Thymus (tissue), 14 donors: ENCODE measurements at places on chromosomes 13 and 19.

- no peaks in the 10 kb centered on the region for H3K27me3 ChIP-seq
- H3K36me3 ChIP-seq, result no peaks in the 10 kb centered on the region
- peaks cover 37% of the 10 kb centered on the region for H3K4me1 ChIP-seq
- H3K4me3 ChIP-seq, result no peak overlapping the region
- peak; percentile 65 for DNase-seq
These were observed 85.7 kb downstream of the LRRC63 start for GRCh38 chr13:46297361-46297811.

GRCh38 chr19:33670398-33670797, 48.6 kb downstream of the CHST8 start:
- no peaks in the 10 kb centered on the region for H3K27me3 ChIP-seq
- DNase-seq, result no peak
- H3K27ac ChIP-seq, result no peak overlapping the region
- no peak overlapping the region for H3K4me3 ChIP-seq
- no peaks in the 10 kb centered on the region for H3K4me1 ChIP-seq

DNA sequence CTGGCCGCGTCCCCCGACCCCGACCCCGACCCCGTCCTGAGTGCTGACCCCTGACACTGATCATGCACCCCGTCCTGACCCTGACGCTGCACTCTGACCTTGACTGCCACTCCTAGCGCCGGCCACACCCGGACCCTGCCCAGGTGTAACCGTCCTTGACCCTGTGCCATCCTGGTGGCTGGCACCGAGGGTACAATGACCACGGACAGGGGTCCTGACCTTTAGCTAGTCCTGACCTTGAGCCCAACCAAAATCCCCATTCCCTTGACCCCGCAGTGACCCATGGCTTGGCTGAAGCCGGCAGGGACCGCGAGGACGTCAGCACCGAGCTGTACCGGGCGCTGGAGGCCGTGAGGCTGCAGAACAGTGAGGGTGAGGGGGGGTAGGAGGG, 25.9 kb downstream of the CLEC4M start:
- no peaks in the 10 kb centered on the region for H3K4me1 ChIP-seq
- no peak overlapping the region for H3K4me3 ChIP-seq
- peaks cover 23% of the 10 kb centered on the region for H3K27me3 ChIP-seq
- no peaks in the 10 kb centered on the region for H3K36me3 ChIP-seq
- no peak overlapping the region for H3K27ac ChIP-seq
- no peak for DNase-seq

GRCh38 chr13:39259371-39260140, 221.3 kb downstream of the NHLRC3 start:
- DNase-seq, result no peak
- no peaks in the 10 kb centered on the region for H3K27me3 ChIP-seq
- no peaks in the 10 kb centered on the region for H3K4me1 ChIP-seq
- no peak overlapping the region for H3K4me3 ChIP-seq

- peaks cover 78% of the 10 kb centered on the region for H3K27me3 ChIP-seq
- H3K27ac ChIP-seq, result no peak overlapping the region
- DNase-seq, result no peak
- H3K4me3 ChIP-seq, result peak overlapping the region; percentile 23
- no peaks in the 10 kb centered on the region for H3K36me3 ChIP-seq
These were observed 829 bp downstream of the KCNC3 start for GRCh38 chr19:50328224-50328872.

DNA sequence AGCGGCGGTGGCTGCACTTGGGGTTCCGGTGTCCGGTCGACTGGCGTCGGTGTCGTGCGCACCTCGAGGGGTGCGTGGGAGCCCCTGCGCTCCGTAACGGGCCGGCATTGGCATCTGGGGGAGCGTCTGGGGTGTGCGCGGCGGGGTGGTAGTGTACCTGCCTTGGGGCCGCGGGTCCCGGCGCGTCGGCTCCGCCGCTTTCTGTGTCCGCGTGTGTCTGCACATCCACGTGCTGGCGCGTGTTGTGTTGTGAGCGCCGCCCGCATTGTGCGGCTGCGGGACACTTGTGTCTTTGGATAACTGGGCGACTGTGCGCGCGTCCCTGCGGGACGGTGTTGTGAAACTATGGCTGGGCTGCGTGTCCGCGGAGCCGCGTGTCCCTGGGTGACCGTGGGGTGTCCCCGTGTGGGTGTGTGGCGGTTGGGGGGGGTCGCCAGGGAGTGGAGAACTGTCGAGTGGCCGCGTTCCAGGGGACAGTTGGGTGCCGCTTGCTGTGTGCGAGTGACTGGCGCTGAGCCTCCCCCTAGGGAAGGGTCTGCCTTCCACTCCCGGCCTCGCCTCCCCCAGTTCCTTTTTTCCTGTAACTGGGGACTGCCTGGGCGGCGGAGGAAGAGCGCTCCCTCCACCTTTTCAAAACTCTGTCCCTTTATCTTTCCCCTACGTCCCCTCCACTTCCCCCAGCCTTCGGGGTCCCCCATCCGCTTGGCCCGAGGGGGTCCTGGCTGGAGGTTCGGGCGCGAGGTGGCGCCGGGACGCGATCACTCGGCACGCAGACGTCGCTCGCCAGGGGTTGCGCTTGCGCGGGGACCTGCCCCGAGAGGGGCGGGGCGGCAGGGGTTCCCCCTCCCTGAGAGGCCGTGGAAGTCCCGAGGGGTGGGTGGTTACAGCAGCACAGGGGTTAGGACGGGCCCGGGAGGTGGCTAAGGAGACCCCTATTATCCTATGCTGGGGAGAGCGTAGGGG, 5.7 kb upstream of the NFIC start:
- peak overlapping the region; percentile 90 for H3K4me3 ChIP-seq
- peak overlapping the region; percentile 53 for H3K27ac ChIP-seq
- peaks cover 6% of the 10 kb centered on the region for H3K4me1 ChIP-seq

DNA sequence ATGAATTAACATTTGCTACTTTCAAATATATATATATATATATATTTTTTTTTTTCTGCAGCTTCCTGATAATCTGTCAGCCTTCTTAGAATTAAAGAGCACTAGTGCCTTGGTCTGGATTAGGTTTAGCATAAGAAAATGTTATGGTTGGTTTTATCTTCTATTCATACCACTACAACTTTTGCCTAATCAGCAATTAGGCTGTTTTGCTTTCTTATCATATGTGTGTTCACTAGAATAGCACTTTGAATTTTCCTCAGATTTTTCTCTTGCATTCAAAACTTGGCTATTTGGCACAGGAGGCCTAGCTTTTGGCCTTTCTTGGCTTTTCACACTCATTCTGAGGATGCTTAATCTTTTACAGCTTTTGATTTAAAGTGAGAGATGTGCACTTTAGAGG, 1468.1 kb downstream of the PCDH9 start:
- H3K4me3 ChIP-seq, result no peak overlapping the region
- H3K36me3 ChIP-seq, result no peaks in the 10 kb centered on the region
- no peaks in the 10 kb centered on the region for H3K4me1 ChIP-seq
- H3K27me3 ChIP-seq, result no peaks in the 10 kb centered on the region

DNA sequence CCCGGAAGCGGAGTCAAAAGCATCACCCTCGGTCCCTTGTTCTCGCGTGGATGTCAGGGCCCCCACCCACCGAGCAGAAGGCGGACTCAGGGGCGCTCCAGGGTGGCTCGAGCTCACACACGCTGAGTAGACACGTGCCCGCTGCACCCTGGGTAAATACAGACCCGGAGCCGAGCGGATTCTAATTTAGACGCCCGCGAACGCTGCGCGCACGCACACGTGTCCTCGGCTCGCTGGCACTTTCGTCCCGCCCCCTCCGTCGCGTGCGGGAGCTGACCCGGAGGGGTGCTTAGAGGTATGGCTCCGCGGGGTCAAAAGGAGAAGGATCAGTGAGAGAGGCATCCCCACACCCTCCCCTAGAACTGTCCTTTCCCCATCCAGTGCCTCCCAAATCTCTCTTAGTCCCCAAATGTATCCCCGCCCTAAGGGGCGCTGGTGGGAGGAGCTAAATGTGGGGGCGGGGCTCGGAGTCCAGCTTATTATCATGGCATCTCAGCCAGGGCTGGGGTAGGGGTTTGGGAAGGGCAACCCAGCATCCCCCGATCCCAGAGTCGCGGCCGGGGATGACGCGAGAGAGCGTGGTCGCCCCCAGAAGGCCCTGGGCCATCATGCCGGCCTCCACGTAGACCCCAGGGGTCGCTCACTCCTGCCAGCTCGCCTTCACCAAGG, 451 bp upstream of the ICAM5 start:
- H3K4me3 ChIP-seq, result peak overlapping the region; percentile 3
- H3K36me3 ChIP-seq, result no peaks in the 10 kb centered on the region
- no peak for DNase-seq
- H3K27me3 ChIP-seq, result peaks cover 88% of the 10 kb centered on the region

GRCh38 chr19:48394331-48395169, 1.1 kb downstream of the GRIN2D start:
- H3K36me3 ChIP-seq, result no peaks in the 10 kb centered on the region
- no peak overlapping the region for H3K4me3 ChIP-seq
- H3K27ac ChIP-seq, result no peak overlapping the region
- H3K4me1 ChIP-seq, result peaks cover 11% of the 10 kb centered on the region
- peaks cover 78% of the 10 kb centered on the region for H3K27me3 ChIP-seq

- no peak overlapping the region for H3K27ac ChIP-seq
- H3K4me1 ChIP-seq, result peaks cover 4% of the 10 kb centered on the region
- no peak overlapping the region for H3K4me3 ChIP-seq
- H3K27me3 ChIP-seq, result no peaks in the 10 kb centered on the region
These were observed 16.9 kb upstream of the CD22 start for GRCh38 chr19:35311901-35312665.

DNA sequence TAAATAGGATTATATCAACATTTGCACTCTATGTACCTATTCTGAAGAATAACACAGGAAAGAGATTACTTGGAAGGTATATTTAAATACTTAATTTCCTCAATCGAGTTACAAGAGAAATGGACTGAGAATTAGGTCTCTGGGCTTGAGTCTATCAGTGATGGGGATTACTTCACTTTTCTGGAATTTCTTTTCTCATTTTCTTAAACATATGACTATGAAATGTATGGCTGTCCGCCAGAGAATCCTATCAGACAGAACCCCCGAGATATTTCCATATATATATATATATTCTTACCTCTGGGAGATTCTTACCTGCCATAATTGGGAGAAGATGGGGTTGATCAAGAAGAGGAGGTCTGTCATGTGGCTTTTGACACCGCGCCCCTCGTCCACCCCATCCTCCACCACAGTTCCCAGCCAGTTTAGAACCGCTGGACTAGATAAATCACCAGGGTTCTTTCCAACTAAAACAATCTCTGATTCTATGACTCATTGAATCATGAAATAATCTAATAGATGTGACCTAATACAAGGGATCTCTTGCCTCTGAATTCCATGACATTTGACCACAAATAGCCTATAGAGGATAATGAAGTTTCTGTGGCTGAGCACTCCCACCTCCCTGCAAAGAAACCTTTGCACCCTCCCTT, 231.3 kb downstream of the TBC1D4 start:
- DNase-seq, result no peak
- H3K4me1 ChIP-seq, result no peaks in the 10 kb centered on the region
- H3K27ac ChIP-seq, result peak overlapping the region; percentile 5
- H3K4me3 ChIP-seq, result no peak overlapping the region

DNA sequence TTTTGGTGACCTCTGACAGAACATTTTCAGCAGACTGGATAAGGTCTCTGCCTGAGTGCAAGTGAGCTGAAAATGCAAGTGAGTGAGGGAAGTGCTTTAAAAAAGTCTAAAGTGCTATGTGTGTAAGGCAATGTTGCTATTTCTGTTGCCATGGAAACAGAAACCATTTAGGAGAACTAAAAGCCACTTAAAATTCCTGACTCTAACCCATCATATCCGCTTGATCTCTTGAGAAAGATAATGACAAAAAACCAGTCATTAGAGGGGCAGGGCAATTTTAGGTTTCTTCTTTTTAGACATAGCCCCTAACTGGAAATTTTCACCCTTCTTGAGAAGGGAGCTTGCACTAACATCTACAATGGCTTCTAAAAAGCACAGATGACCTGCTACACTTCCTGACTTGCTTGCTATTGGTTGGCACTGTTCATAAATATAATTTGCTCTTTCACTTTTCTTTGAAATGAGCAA, at the start of gene CYSLTR2:
Gene CYSLTR2, plus strand, starts transcription at position 458 of the 468 bp plus-strand sequence. CDS start 52,889 bp downstream, outside the sequence.
- peak within 1 kb of the TSS; percentile 46 for H3K27ac ChIP-seq
- peaks cover 8% of the 10 kb centered on the region for H3K4me1 ChIP-seq
- peak; percentile 17 for DNase-seq
- H3K4me3 ChIP-seq, result peak within 1 kb of the TSS; percentile 32

- no peak for DNase-seq
- no peaks in the 10 kb centered on the region for H3K27me3 ChIP-seq
- H3K4me3 ChIP-seq, result no peak overlapping the region
- peaks cover 50% of the 10 kb centered on the region for H3K36me3 ChIP-seq
- no peak overlapping the region for H3K27ac ChIP-seq
- H3K4me1 ChIP-seq, result no peaks in the 10 kb centered on the region
These were observed 8.8 kb downstream of the SYDE1 start for GRCh38 chr19:15115762-15116615.

- H3K27ac ChIP-seq, result no peak overlapping the region
- no peaks in the 10 kb centered on the region for H3K36me3 ChIP-seq
- H3K4me1 ChIP-seq, result no peaks in the 10 kb centered on the region
- no peak for DNase-seq
- no peak overlapping the region for H3K4me3 ChIP-seq
- no peaks in the 10 kb centered on the region for H3K27me3 ChIP-seq
These were observed 344.1 kb downstream of the RFC3 start for GRCh38 chr13:34161931-34162543.

DNA sequence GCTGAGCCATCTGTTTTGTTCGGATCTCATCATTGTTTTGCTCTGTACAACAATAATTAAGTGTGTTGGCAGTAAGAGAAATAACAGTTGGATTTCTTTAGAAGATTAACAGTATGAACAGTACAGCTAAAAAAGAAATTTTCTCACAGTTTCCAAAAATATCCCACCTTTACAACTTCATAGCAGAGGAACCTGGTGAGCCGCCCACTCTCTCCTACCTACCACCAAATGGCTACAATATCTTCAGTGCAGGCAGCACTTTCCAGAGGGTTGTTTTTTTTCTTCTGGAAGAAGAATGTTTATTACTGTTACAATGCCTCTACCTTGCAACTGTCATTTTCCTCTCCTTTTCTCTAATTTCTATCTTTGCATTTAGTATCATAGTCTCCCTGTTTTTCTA, 1577.5 kb upstream of the PRR20A start:
- no peak for DNase-seq
- no peaks in the 10 kb centered on the region for H3K4me1 ChIP-seq
- H3K4me3 ChIP-seq, result no peak overlapping the region
- H3K27ac ChIP-seq, result no peak overlapping the region
